SHP77 treated with DMSO at 0.1 percent for 48 hours (cell line): ENCODE measurements at places on chromosomes 2 and 18.

- DNase-seq: no peak
Observed at GRCh38 chr2:115880558-115880957, 1438.1 kb downstream of the DPP10 start.

DNA sequence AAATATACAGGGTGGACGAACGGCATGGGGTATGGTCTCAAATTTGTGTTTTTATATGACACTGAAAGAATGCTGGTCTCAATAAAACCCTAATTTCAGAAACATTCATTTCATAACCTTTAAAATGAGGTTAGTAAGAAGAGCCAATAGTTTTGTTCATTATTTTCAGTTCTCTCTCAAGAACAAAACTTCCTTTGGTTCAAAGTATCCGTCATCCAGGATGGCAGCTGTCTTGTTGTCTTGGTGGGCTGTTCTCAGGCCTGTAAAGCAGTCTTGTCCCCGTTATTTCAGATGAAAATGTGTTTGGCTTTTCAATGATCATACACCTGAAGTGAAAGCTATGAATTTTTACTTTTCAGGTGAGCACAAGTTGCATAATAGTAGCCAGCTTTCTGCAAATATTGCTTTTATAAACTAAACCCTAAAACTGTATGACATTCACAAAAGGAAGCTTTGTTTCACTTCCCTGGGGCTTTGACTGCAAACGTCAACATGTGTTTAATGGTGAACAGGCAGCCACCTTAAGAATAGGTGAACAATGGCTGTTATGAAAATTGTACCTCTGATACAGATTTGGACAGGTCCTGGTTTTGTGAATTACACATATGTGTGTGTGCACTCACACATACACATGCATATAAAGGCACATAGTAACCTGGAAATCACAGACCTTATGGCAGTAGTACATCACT lies 2.6 kb downstream of the IL18RAP start:
- no peak for DNase-seq

DNA sequence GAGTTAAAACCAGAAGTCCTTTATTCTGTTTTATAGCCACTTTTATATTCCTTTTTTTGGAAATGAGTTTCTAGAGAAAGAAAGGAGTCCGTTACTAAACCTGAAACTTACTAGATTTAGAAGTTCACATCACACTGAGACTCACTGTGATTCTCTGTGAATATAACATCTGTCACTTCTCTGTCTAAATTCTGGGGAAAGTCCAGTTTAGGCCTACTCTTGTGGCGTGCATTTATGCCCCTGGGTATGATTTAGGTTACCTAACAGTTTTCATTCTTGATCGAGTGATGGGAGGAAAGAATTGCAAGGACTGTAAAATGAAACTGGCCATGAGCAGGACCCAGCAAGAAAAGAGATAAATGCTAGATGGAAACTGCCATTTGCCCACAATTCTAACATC lies 449.6 kb downstream of the SPAG16 start:
- no peak for DNase-seq

GRCh38 chr2:216217904-216218260 lies 108.7 kb downstream of the XRCC5 start:
- DNase-seq: no peak

DNA sequence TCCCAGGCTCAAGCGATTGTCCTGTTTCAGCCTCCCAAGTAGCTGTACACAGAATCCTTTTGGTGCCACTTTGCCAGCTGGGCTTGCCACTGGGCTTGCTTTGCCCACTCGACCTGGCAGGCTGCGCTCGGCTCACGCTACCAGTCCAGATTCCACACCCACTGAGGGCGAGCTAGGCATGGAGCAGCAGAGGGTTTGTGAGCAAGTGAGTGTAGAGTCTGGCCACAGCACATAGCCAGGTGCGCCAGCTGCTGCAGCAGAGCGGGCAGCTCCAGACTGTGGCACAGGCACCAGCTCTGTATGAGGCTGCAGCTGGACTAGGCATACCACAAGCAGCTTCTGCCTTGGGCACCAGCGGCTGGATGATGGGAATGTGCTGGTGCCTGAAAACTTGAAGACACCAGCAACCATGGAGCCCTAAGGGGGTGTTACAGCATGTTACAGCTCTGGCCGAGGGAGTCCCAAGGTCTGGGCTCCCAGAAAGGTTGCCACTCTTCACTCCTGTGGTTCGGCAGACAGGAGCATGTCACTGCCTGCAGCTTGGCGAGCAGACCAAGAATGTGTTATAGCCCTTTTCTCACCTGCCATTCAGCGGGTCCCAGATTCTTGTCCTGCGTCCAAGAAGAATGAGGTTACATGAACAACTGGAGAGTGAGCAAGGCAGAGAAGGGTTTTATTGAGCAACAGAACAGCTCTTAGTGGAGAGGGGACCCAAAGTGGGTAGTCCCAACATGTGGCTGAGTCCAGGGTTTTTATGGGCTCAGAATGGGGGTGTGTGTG lies 12.9 kb downstream of the SMARCAL1 start:
- no peak for DNase-seq

- DNase-seq: no peak
Observed at GRCh38 chr2:177078855-177079254, 133.7 kb upstream of the HNRNPA3 start.

DNA sequence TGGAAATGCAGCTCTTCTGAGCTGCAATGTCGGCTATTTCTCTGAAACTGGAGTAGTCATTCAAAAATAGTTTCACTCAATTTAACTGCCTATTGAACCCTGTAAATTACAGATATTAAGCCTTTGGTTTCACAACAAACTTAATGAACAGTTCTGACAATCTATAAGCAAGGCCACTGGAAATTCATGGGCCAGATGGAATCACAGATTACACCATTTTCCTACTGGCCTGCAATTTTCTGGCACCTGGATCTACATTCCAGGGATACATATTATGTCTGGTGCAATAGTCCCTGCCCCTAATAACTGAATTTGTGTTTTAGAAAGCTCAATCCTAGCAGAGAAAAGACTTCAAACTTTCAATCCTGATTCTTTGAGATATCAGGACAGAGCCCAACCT lies 551.7 kb downstream of the RNF144A start:
- DNase-seq: no peak

DNA sequence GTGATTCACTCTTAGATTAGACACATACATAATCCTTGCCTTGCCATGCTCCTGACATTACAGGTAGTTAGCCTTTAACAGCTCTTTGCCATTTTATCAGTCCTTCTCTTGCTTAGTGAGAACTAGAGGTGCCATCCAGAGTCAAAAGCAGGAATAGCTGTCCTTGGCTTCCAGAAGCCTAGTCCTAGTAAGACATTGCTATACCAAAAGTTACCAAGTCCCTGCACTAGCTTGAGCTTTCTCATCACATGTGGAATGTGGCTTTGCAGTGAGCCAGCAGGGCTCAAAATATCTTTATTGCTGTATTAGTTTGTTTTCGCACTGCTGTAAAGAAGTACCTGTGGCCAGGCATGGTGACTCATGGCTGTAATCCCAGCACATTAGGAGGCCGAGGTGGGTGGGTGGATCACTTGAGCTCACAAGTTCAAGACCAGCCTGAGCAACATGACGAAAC lies 104.7 kb upstream of the NOSTRIN start:
- DNase-seq: no peak

GRCh38 chr2:161423421-161424393 lies 7.6 kb downstream of the TBR1 start:
- DNase-seq: no peak

GRCh38 chr2:120495586-120495985 lies 149.7 kb downstream of the INHBB start:
- no peak for DNase-seq

DNA sequence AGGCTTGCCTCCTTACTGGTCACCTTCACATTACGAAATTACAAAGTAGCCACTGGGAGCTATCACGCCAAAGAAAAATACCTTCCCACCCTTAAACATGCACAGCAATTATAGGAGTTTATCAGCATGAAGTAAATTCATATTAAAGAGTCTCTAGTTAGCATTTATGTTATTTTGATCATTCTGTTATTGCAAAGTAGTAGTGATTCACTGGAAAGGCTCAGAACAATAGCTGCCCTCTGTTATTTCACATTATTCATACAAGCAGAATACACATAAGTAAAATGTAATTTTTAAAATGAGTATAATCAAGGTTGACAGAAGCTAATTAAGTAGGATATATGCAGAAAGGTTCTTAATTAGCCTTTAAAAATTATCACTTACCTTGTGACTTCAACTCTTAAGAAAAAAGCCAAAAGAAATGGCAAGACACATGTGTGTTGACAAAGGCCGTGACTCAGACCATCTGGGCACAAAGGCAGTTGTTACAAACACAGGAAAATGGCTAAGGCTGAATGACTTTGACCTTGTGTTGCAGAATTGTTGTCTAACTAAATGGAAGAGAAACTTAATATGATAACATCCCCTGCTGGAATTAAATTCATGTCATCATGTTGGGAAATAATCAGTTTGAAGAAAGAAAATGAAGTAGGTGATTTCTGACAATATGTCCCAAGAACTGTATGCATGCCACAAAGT lies 108.3 kb downstream of the ARL6IP6 start:
- DNase-seq: no peak

DNA sequence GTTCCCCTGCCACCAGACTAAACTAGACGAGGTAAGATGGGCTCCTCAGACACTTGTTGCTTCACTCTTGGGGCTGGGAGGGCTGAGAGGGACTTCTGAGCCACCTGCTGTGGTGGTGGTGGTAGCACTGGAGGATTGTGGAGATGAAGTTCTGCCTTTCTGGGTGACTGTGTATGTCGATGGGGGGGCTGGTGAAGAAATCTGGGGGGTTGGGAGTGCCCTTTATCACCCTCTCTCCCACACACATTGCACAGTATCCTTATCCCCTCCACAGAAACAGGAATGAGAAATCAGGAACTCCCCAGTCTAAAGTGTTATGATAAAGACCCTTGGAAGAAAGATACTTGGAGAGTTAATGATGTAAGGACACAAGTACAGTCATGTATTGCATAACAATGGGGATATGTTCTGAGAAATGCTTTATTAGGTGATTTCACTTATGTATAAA lies 38.5 kb downstream of the HK2 start:
- no peak for DNase-seq

- no peak for DNase-seq
Observed at GRCh38 chr18:27959101-27959500, 217.8 kb downstream of the CDH2 start.
